ENCODE measurements at places on chromosomes 7 and 10.

DNA sequence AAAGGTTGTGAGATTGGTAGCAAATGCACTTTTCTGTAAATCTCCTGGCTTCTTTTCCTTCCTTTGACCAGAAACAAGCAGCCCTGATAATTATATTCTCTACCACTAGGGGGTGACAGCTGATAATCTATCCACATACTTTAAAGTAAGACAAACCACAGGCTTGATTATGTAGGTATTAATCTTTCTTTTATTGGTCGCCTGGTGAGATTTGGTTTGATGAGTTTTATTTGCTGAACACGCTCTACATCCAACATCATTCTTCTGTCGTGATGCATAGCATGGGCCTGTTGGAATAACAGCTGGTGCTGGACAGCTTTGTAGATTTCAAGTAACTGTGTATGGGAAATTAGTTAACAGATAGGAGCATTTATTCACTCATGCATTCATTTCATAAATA, 63.5 kb downstream of the ZNF365 start:
- peak; percentile 54 for DNase-seq

- no peak for DNase-seq
Observed at GRCh38 chr7:123131140-123131539, 68.6 kb downstream of the SLC13A1 start.

DNA sequence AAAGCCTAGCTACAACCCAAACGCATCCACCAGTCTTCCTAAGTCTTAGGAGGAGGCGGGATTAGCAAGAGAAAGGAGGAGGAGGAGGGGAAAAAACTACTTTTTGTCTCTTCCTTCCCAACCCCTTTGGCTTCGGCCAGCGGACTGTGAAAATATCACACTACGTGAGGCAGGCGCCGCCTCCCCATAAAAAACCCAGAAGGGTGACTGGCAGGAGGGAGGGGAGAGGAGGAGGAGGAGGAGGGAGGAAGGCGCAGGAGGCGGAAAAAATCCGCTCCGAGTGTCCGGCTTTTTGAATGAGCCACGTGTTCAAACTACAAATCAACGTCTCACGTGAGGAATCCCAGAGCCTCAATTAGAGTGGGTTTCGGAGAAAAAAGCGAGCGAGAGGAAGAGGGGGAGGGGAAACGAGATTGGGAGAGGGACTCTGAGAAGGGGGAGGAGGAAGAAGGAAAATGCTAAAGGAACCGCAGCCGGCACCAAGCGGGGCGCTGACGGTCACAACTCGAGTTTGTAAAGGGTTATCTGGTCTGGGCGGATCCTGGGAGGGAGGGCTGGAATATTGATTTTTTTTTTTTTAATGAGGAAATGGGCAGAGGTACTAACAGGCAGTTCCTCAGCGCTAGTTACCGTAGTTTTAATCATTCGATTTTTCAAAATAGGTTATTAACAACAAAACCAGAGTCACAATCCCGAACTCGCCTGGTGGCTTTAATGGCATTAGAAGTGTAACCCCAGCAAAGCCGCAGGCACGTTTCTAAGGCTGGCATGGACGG, at the start of gene IGF2BP3:
TSS of gene IGF2BP3 (minus strand) at position 162 of the 776 bp plus-strand sequence. CDS start 381 bp downstream, outside the sequence.
- DNase-seq: peak; percentile 96

DNA sequence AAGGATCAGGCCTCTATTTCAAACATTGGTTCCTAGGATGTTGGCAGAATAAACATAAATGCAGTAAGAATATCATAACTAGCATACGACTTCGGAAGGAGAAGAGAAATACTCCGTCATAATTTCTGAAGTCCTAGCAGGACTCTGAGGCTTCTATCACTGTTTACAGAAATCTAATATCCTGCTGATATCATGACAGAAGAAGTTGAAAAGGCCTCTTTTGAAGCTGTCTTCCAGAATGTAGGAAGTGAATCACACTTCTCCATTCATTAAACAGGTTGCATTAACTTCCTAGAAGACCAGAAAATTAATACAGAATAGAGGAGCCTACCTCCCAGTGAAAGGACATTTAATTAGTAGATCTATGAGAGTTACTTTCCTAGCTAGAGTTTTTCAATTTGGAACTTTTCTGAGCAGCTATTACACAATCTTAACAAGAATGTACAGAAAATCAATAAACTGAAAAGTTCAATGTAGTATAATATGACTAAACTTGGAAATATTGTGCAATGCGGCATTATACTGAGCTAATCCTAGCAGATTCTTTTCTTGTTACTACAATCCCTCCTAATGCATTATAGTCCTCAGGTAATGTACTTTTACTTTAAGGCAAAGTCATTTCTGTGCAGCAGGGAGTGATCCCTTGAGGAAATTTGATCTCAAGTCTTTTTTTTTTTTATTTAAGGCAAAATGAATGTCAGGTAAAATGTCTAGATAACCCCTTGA, 622.6 kb upstream of the CELF2 start:
- no peak for DNase-seq

- no peak for DNase-seq
Observed at GRCh38 chr10:71753091-71753959, 20.0 kb downstream of the VSIR start.

DNA sequence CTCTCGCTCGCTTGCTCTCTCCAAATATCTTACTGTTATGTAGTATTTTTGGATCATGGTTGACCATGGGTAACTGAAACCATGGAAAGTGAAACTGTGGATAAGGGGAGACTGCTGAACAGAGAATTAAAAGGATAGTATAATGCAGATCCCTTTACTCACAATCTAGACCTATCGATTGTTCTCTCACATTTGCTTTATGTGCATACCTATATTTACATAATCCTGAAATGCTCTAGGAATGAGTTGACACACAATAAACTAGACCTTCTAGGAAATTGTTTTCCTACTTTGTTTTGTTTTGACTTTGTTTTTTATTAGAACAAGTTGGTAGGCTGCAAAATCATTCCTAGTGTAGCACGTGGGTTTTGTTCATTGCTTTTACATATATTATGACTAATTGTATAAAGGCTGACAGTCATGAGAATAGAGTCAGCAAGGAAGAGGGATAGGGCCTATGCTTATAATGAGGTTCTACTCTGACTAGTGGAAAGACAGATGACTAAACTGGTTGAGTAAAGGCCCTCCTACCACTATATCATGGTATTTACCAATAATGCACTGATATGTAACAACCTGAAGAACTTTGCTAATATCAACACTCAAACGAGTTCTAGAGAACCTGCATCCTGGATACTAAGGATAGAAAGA, 175.3 kb upstream of the TARP start:
- DNase-seq: no peak

DNA sequence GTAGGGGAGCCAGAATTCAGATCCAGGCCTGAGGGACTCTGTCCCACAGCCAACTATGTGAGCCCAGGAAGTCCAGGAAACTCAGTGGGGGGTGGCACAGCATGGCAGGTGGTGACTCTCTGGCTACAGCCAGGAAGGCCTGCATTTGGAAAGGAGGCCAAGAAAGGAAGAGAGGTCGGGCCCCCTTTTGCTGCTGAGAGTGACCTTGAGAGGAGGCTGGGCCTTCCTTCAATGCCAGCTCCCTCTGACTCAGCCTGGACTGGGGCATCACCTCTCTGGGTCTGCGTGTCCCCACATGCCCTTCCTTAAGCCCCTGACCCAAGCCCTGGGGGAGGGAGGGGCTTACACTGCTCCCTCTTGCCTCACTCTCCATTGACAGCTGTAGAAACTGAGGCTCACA, 6.4 kb upstream of the MYL10 start:
- no peak for DNase-seq

DNA sequence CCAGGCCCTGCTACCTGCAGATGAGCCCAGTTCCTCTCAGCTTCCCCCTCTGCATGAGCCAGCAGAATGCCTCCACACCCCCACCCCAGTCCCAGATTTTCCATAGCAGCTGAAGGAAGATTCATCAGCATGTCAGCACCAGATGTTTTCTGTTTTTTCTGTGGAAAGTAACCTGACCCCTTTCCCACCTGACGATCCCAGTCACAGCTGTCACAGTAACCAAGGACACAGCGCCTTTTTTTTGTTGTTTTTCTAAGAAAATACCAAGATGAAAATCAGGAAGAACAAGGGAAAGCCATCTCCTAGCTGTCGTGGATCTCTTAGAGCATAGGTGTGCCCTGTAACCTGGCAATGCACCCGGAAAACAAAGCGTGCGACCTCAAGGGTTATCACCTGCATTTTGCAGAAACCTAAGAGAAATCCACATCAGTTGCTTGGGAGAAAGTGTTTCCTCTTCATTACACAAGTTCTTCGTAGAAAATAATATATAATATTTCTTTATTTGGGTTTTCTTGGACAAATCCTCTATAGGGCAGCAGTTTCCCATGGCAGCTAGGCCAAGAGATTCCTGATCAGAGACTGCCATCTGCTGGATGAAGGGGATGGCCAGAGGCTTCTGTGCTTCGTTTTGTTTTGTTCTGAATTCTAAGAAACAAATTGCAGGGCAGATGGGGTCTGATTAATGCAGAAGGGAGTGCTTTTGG, 401.9 kb downstream of the TNS3 start:
- DNase-seq: peak; percentile 76

DNA sequence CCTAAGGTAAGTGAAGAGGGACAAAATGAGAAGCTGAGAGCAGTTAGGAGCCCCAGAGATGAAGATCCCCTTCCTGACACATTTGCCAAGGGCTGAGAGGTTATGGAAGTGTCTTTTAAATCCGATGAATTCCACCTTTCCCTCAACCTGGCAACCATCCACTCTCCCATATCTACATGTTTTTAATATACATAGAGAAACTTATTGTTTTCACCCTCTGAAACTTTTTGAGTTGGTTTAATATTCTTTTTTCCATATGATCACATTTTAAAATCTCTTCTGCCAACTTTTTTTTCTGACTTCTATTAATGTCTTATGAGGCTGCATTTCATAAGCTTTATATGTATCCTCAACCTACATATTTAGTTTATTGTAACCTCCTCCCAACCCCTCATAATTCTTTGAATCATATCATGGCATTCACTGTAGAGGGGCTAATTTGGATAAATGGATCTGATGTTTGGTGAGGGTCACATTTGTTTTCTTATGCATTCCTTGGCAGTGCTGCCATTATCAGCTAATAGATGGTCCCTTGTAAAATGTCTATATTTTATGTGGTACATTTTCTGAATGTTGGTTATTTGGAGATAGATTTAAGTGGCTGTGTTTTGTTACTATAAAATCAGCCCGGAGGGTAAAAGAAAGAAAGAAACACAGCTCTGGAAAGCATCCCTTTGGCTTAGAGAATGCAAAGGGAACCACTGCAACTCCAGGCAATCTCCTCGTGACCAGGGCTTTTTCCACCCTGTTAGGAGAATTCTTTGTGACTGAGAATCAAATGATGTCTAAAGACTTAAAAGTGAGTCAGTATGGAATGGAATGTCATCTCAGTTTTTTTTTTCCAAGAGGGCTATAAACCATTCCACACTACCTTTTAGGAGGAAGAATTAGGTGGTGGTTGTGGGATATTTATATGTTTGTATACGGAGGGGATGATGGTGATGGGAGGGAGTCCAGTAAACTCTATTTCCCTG, 334.4 kb downstream of the SUGCT start:
- DNase-seq: no peak

DNA sequence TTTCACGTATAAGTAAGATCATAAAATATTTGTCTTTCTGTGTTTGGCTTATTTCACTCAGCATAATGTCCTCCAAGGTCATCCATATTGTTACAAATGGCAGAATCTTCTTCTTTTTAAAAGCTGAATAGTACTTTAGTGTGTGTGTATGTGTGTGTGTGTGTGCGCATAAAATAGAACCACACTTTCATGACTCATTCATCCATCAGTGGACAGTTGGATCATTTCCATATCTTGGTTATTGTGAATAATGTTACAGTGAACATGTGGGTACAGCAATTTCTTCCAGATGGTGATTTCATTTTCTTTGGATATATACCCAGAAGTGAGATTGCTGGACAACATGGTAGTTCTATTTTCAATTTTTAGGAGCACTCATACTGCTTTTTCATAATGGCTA, 622.4 kb downstream of the NRG3 start:
- DNase-seq: peak; percentile 81

GRCh38 chr10:97525086-97525485, 26.4 kb downstream of the UBTD1 start:
- DNase-seq: no peak

GRCh38 chr7:112103246-112103645, 103.0 kb downstream of the DOCK4 start:
- DNase-seq: no peak

DNA sequence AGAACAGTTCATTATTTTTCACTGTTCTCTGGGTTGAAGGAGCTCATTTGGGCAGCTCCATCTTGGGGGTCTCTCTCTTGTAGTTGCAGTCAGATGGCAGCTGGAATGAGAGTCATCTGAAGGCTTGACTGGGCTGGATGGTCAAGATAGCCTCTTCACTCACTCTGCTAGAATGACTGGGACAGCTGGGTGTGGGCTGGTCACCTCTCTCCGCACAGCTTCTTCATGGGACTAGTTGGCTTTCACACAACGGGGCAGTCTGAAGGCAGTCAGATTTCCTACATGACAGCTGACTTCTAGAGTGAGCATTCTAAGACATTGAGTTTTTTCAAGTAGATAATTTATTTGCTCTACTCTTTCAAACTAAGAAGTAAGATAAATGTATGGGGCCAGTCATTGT, 13.1 kb downstream of the PLEKHA1 start:
- DNase-seq: no peak

- no peak for DNase-seq
Observed at GRCh38 chr7:40348126-40348728, 213.4 kb downstream of the SUGCT start.

- no peak for DNase-seq
Observed at GRCh38 chr10:59388671-59388976, 26.3 kb upstream of the FAM13C start.

DNA sequence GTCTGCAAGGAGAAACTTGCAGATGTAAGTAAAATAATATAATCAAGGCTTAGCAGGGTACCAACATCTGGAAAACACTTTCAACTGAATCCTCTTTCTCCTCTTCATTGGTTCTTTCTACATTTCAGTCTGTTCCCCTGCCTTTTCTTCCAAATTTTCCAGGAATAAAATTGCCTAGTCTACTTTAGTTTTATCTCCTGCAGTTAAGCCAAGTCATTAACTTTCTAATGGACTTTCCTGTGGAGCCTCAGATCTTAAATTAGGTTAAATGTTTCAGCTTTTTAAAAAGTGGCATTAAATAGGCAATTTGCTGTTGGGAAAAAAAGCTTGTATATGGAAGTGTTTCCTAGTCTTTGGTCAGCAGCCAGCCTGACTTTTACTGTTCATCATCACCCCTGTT, 70.8 kb downstream of the EEPD1 start:
- no peak for DNase-seq

DNA sequence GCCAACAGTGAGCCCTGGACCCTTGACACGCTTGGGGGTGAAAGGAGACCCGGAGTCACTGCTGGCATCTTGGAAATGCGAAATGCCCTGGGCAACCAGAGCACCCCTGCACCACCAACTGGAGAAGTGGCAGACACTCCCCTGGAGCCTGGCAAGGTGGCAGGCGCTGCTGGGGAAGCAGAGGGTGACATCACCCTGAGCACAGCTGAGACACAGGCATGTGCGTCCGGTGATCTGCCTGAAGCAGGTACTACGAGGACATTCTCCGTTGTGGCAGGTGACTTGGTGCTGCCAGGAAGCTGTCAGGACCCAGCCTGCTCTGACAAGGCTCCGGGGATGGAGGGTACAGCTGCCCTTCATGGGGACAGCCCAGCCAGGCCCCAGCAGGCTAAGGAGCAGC, 98.5 kb downstream of the TACC2 start:
- DNase-seq: no peak
